Activated CD4-positive, CD25-positive, alpha-beta regulatory T cell (primary cell): ENCODE measurements at places on chromosomes 7 and 10.

DNA sequence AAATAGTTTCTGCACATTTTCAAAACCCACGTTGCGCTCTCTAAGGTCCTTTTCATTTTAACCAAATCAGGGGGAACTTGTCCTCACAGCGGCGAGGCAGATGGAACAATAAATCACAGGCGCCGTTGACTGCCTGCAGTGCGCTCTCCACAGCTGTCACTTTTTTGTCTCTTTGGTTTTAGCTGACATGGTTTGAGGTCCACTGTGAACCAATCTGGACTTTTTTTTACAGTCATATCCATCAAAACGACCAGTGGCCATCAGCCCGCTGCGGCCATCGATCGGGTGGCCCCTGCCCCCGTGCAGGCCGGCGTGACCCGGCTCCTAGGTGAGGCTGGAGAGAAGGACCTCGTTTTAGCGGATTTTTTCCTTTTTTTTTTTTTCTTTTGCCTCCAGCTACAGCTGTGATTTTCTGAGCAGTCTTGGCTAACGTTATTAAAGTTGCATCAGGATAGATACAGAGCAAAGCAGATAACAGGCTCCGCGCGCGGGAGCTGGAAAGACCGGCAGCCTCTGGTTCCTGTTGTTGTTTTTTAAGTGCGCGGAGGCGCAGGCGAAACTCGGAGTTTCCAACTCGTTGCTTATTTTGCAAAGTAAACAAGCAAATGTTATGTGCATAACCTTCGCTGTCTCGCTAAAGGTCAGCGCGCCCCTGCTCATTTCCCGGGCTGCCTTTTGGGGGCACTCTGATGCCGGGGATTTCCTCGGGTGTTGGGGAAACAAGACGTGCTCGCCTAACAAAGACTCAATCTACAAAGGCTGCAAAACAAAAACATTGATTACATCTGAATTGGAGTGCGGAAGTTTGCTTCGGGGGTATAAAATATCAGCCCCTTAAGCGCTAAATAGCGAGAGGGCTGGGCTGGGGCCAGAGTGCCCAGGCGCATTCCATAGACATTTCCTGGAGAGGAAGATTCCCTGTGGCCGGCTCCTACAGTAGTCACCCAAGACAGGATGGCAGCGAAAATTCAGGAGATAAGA, 414.8 kb upstream of the MKI67 start:
- no peak for DNase-seq

GRCh38 chr7:30344513-30344912, 60.1 kb downstream of the ZNRF2 start:
- no peak for DNase-seq

DNA sequence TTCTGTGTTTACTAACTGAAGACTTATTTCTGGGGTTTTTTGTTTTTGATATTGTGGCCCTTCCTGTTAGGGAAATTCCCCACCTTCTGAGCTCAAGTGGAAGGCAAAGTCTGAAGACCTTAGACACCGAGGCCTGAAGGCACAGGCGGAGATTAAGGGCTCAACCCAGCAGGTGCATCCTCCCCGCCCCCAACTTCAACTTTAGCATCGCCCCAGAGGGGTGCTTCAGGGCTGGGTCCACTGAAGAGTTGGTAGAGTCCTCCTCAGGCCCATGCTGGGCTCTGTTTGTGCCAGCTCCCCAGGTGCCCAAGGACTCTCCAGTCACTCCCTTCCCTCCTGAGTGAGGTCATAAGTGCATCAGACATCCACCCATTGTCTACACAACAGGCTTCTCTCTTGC, 9.4 kb upstream of the PPIA start:
- no peak for DNase-seq

- DNase-seq = no peak
Observed at GRCh38 chr10:55631071-55631654, 729.9 kb downstream of the ZWINT start.

DNA sequence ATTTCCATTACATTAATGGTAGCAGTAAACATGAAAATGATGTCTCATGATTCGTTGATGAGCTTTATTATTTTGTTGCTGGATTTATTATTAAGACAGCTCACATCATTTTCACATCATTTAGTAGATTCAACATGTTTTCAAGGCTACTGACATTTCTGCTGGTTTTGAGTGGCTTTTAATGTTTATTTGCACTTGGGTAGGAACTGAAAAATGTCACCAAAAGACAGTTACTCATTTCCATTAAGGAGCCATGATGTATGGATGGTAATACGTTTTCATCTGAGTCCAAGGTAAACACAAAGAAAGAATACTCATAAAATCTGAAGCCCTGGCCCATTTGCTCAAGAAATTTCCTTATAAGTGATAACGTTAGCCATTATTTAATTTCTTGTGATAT, 14.8 kb downstream of the PDK4 start:
- no peak for DNase-seq

DNA sequence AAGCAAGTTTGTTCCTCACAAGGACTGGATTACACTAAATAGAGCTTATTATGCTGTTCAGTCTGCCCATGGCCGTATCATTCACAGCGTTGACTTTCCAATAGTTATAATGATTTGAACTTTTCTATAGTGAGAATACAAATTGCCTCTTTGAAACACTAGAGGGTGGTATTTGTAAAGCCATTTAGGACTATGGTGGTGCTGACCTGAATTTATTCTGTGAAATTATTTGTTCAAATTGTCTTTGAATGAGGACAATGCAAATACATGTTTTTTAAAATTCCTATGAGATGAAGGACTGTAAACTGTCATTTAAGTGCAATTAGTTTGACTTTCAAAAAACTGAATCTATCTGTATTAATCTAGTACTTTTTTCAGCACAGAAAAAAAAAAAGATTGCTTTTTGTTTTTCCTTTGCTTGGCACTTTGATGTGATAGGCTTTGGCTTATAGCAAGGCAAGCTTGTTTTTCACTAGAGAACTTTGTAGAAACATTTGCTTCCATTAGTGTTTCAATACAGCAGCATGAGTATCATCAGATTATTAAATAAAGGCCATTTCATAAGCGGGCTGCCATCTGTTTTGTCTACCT, 122.7 kb upstream of the TMEM229A start:
- no peak for DNase-seq

GRCh38 chr7:54860843-54861242, 101.8 kb upstream of the SEC61G start:
- no peak for DNase-seq

- no peak for DNase-seq
Observed at GRCh38 chr10:30854656-30855055, 177.0 kb downstream of the ZNF438 start.

- no peak for DNase-seq
Observed at GRCh38 chr7:81053623-81054022, 134.8 kb upstream of the SEMA3C start.

DNA sequence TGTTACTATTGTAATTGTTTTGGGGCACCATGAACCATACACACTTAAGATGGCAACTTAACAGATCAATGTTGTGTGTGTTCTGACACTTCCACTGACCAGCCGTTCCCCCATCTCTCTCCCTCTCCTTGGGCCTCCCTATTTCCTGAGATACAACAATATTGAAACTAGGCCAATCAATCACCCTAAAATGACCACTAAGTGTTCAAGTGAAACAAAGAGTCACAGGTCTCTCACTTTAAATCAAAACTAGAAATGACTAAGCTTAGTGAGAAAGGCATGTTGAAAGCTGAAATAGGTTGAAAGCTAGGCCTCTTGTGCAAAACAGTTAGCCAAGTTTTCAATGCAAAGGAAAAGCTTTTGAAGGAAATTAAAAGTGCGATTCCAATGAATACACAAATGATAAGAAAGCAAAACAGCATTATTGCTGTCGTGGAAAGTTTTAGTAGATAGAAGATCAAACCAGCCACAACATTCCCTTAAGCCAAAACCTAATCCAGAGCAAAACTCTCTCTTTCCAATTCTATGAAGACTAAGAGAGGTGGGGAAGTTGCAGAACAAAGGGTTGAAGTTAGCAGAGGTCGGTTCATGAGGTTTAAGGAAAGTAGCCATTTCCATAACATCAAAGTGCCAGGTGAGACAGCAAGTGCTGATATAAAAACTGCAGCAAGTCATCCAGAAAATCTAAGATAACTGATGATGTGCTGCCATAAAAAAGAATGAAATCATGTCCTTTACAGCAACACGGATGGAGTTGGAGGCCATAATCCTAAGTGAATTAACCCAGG, 90.6 kb downstream of the MTPN start:
- no peak for DNase-seq

- no peak for DNase-seq
Observed at GRCh38 chr10:97703398-97704067, 10.0 kb upstream of the MARVELD1 start.

- no peak for DNase-seq
Observed at GRCh38 chr10:78772486-78772885, 296.3 kb upstream of the ZMIZ1 start.

GRCh38 chr7:104453190-104453589, 124.8 kb downstream of the LHFPL3 start:
- no peak for DNase-seq

DNA sequence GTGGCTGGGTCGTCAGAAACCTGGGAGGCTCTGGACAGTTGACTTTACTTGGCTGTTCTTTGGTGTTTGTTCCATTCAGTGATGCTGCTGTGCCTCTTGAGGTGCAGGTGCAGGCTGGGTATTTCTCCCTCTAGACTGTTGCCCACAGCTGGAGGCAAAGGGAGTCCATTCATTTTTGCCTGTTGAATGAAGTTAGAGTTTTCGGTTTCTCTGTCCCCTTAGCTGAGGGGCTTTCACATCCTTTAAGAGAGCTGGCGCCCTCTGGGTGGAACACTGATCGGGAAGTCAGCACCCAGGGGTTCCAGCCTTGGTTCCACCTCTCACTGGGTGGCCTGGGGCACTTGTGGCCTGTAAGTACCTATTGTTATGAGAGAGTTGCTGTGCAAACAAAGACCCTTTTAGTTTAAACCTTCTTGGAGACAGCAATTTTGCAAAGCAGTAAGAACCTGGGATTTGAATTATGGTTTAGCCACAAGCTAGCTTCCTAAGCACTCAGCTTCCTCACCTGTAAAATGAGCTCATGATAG, 67.2 kb downstream of the GRK5 start:
- no peak for DNase-seq

- DNase-seq = no peak
Observed at GRCh38 chr7:1662767-1663166, 7.3 kb upstream of the ELFN1 start.

- DNase-seq = no peak
Observed at GRCh38 chr7:121016966-121017365, 28.5 kb downstream of the CPED1 start.

DNA sequence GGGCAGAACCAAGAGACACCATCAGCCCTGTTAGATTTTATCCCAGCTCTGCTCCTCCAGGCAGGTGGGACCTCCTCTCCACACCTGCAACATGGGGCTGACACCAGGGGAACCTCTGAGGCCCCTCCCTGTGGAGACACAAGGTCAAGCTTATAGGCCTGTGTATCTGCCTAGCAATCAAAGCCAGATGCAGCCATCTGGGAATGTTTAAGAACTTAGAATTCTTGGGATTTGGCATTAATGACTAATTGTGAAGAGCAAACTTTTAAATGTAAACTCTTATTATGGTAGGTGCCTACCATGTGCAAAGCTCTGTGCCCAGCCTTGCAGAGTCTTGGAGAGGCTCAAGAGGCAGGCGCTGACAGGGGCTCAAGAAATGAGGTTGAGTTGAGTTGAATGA, 52.1 kb downstream of the TBATA start:
- DNase-seq = no peak

DNA sequence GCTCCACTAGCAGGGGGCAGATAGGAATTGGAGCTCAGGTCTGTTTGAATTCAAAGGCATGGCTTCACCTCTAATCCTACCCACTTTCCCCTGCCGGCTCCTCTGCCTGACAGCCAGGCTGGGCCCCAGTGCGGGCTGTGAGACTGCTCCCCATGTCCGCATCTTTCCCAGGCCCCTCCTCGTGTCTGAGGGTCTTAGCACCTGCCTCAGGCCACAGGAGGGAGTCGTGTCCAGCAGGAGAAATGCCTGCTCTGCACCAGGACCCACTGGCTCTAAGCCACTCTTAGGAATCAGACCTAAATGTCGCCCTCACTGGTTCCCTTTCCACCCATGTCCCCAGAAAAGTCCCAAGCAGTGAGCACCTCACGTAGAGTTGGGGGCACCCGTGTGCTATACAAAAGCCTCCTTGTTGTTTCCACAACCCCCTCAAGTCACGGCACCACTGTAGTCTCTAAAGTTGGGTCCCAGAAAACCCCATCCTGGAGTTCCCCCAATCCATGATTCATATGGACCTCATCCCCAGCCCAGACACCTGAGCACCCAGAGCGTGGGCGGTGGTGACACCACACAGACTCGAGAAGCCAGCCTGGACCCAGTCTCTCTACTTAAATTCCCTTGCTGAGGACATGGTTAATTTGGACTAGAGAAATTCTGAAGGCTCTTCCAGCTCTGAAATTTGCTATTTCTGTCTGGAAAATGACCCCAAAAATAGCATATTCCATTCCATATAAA, 466.4 kb upstream of the ZMIZ1 start:
- no peak for DNase-seq

DNA sequence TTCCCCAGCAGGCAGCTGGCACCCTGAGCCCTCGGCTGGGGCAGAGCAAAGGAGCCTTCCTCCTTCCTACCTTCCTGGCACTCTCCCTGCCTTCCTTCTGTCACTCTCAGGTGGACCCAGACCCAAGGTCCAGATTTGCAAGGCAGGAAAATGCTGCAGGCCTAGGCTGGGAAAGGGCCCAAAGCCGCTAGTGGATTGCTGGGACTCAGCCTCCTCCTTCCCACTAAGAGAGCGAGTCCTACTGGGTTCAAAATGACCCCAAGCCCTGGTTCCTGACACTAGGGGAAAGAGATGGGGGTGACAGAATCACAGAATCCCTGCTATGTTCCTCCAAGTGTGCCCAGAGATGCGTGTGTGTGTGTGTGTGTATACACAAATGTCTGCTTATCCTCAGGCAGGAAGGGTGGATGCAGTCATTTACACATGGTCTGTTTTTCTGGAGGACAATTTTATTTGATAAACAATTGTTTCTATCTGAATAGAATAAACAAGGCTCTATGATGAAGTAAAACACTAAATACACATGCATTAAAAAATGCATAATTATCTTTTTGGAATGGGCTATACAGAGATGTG, 1.3 kb upstream of the PLAU start:
- no peak for DNase-seq

DNA sequence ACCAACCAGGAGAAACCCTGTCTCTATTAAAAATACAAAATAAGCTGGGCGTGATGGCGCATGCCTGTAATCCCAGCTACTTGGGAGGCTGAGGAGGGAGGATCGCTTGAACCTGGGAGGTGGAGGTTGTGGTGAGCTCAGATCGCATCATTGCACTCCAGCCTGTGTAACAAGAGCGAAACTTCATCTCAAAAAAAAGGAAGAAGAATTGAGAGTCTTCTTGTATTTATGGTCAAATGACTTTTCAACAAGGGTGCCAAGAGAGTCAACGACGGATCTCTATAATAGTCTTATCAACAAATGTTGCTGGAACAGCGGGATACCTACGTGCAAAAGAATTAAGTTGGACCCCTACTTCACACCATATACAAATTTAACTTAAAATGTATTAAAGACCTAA, 21.6 kb upstream of the JAZF1 start:
- no peak for DNase-seq
